Activated CD8-positive, alpha-beta memory T cell treated with anti-CD3 and anti-CD28 coated beads, Interleukin-2, amount 50 U/mL, for 4 hours (primary cell): ENCODE measurements at places on chromosomes 6 and 20.

- no peak for DNase-seq
Measured at GRCh38 chr20:43812216-43812615, 85.4 kb upstream of the GTSF1L start.

- DNase-seq, result no peak
Measured at GRCh38 chr20:5642155-5642981, 107.8 kb upstream of the SHLD1 start.

GRCh38 chr6:31729515-31729978 is 448 bp upstream of the DDAH2 start:
- DNase-seq, result peak; percentile 82

DNA sequence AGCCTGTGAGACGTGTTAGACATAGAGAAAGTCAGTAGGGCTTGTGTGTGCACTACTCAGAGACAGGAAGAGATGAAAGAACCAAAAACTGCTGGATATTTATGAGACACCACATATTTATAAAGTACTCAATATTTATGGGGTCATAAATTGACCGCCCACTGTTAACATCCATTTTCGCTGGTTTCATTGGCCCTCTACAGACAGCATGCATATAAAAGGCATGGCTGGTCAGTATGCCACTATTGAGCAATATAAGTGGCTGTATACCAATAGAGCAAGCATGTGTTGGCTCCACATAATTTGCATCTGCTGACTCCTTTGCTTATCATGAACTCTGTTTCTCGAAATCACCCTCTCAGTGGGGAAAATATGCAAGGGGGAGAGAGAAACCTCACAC is 110.3 kb upstream of the BTN3A2 start:
- no peak for DNase-seq

DNA sequence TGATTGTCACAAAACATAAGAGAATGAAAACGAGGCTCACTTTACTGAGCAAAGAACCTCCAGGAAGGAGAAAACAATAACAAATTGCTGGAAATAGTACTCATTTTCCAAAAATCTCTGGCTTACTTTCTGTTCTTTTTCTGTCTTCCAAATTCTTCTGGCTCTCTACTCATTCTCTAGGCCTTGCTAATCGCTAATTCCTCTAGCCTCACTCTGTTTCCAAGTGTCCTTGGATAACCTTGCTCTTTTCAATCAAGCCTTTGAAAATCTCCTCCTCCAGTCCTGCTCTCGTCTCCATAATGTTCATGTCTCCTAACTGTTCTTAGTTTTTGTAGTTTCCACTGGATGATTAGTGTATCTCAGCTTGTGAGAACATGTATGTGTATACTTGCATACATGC is 96.2 kb upstream of the MAP7 start:
- no peak for DNase-seq

DNA sequence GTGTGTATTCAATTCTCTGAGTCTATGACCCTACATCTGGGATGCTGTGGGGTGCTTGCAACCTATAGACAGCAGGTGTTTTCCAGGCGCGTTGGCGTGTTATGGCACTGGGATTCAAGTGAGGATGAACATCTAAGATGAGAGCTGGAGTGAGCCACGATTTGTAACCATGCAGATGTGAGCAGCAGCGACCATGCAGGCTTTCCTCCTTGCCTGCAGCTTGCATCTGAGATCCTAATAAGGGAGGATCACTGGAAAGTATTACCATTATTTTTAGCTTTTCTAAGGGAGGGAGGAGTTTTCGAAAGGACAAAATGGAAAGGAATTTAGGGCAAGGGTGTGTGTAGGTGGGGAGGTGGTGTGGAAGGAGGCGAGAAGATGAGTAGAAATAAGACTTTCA is 216.7 kb downstream of the ATXN1 start:
- no peak for DNase-seq

DNA sequence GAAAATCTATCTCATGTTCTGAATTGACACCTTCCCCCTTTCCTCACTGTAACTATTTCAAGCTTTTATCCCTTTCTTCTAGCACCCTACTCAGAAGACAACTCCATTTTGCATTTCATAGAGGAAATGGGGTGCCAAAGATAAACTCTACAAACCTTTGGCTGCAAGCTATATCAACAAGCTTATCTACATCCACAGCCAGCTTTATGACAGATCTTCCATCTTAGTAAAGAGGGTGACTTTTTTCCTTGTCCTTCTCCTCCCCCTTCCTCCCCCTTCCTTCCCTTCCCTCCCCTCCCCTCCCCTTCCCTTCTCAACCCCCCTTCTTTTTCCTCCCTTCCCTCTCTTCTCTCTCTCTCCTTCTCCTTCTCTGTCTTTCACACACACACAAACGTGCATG is 58.0 kb upstream of the OLIG3 start:
- DNase-seq, result no peak

- DNase-seq, result no peak
Measured at GRCh38 chr6:85561750-85562357, 31.8 kb downstream of the SNX14 start.

DNA sequence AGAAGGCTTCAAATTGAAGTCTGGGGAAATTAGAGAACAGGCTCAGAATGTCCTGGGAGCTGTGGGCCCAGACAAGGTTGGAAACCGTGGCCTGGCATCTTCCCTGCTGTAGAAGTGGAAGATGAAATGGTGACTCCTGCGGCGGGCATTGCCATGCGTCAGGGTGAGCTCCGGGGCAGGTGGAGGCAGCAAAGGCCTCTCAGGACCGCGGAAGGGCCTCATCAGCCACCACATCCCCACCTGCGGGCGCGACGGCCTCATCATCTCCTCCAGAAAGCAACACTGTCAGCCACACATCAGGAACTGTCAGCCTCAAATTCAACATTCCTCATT is 161.7 kb downstream of the SYNDIG1 start:
- no peak for DNase-seq

DNA sequence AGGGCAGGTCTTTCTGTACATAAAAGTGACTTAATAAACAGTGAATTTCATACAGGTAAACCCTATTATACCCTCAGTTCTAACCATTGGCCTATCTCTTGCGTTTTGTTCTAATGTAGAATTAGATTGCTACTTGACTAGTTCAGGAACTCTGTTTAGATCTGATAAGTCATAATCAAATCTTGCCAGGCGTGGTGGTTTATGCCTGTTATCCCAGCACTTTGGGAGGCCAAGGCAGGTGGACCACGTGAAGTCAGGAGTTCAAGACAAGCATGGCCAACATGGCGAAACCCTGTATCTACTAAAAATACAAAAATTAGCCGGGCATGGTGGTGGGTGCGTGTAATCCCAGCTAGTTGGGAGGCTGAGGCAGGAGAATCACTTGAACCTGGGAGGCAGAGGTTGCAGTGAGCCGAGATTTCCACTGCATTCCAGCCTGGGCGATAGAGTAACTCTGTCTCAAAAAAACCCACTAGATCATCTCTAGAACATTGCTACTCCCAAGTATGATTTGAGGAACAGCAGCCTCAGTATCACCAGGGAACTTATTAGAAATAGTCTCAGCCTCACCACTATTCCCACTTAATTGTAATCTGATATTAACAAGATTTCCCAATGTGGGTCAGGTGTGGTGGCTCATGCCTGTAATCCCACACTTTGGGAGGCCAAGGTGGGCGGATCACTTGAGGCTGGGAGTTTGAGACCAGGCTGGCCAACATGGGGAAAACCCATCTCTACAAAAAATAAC is 12.2 kb downstream of the GTPBP2 start:
- no peak for DNase-seq

GRCh38 chr6:145469021-145469420 is 266.3 kb downstream of the EPM2A start:
- DNase-seq, result no peak

DNA sequence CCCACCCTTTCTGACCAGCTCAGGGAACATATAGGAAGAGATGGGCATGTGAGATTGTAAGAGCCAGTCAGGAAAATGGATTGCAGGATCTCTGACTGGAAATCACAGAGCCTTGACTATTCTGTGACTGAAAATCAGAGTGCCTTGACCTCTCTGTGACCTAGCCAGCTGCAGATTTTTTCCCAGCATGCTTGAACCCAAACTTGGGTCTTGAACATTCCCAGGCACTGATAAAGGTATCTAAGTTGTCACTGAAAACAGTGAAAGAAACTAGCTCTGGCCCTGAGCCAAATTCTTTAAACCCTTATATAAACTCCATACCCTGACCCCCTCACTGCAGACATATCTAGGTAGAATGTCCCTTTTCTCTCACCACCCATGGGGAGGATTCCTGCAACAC is 2.3 kb upstream of the ZNF165 start:
- DNase-seq, result no peak

GRCh38 chr6:29509711-29510110 is 22.0 kb upstream of the MAS1L start:
- no peak for DNase-seq

GRCh38 chr6:124389127-124389526 is 573.1 kb upstream of the RNF217 start:
- no peak for DNase-seq

GRCh38 chr6:44855562-44856411 is 468.3 kb downstream of the CDC5L start:
- DNase-seq, result no peak

GRCh38 chr6:38570750-38571149 is 69.0 kb downstream of the BTBD9 start:
- no peak for DNase-seq

DNA sequence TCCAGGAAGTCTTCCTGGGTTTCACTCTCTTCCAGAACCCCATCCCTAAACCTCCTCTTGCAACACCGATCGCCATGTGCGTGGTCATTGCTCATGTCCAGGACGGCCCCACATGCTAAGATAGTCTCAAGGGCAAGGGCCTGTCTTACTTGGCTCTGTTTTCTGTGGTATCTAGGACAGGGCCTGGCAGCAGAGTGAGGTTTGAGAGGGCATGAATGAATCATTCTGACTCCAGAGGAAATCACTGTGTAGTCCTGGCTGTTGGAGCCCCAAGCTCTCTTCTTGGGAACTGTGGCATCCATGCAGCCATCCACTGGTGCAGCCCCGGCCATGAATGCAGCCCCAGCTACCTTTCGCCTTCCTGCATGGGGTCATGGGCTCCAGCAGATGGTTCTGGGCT is 12.4 kb downstream of the SIRPA start:
- DNase-seq, result no peak

- no peak for DNase-seq
Measured at GRCh38 chr6:67916399-67916798, 718.7 kb upstream of the ADGRB3 start.

DNA sequence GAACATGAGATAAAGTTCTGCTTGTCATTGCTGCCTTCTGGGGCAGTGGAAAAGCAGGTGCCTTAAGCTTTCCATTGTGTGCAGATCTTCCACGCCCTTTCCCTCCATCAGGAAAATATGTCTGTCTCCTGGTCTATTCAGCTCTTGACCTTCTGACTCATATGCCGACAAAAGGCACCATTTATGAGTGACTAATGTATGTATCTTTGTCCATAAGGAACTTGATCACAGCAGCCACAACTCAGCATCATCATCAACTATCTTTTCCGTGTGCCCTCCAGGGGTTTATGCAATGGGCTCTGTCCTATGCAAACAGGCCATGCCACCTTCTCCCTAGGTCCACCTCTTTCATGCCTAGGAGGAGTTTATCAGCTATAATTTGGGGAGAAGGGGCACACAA is 102.7 kb upstream of the QKI start:
- no peak for DNase-seq

- DNase-seq, result no peak
Measured at GRCh38 chr20:38982291-38982690, 20.1 kb downstream of the DHX35 start.

GRCh38 chr6:147881432-147881831 is 372.9 kb downstream of the SAMD5 start:
- no peak for DNase-seq

DNA sequence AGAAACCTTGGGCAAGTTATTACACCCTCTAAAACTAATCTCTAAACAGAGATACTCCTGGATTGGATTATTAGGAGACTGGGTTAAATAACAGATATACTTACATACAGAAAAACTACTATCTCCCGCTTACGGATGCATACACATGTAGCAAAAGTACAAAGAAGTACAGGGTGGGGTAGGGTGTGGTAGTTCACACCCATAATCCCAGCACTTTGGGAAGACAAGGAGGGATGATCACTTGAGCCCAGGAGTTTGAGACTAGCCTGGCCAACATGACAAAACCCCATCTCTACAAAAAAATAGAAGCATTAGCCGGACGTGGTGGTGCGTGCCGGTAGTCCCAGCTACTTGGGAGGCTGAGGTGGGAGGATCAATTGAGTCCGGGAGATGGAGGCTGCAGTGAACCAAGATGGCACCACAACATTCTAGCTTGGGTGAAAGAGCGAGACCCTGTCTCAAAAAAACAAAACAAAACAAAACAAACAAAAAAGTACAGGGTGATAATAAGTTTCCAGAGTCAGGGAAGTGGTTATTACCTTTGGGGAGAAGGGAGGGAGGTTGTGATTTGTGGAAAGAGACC is 8.1 kb downstream of the PIM1 start:
- DNase-seq, result no peak

GRCh38 chr6:81789291-81789690 is 36.8 kb upstream of the TENT5A start:
- no peak for DNase-seq

- DNase-seq, result no peak
Measured at GRCh38 chr6:139430899-139431601, 56.6 kb upstream of the CITED2 start.

DNA sequence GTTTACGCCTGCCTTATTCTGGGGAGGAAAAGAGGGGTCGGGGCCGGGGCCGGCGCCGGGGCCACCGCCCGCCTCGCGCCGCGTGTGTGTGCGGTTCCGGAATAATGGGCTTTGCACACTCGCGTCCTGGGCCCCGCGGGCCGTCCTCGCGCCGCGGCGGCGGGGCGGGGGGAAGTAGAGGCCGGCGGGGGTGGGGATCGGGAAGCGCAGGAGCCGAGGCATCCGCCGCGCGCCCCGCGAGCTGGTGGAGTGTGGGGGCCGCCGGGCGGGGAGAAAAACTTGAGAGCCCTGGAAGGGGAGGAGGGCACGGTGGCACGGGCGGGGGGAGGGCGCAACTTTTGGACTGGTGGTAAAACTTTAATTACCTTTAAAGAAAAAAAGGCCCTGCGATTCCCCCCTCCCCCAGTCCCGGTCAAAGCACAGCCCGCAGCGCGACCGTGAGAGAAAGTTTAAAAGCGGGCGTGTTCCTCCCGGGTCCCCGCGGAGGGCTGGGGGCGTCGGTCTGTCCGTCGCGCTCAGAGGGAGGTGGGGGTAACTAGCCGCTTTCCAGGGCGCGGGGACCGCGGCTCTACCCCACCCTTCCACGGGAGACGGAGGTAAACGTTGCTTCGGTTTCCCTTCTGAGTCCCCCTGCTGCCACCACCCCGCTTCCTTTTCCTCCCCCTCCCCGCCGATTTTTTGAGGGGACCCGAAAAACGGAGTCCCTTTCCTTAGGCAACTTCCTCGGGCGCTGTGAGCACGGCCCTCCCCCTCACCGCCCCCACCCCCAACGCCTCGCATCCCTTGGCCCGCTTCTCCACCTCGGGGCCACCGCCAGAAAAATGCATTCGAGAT is 1.9 kb downstream of the L3MBTL3 start:
- DNase-seq, result peak; percentile 47
